Fibroblast of skin of right biceps (primary cell): ENCODE measurements at places on chromosomes 3 and 15.

DNA sequence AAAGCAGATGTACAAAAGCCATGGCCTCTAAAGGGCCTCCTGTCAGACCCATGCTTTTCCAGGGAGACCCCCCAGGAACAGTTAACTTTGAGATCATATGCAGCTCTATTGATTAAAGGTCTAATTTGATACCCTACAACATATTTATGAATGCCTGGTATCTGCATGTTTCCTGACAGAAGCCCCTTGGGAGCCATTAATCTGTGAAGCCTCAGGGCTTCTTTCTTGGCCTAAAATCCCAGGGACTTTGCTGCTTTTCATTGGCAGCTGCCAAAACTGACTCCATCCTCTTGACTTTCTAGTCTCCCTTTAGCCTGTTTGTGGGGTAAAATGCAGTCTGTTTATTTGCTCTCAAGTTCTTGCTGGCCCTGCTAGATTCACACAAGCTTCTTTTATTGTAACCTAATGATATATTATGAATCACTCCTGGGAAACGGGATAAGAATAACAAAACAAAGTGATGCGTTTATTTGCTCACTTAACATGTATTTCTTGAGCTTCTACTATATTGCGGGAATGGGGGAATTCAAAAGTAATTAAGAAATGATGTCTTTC lies 257.0 kb downstream of the LSAMP start:
- peak; percentile 35 for DNase-seq

- no peak for DNase-seq
Measured at GRCh38 chr3:169871129-169871886, 1.6 kb upstream of the LRRC31 start.

DNA sequence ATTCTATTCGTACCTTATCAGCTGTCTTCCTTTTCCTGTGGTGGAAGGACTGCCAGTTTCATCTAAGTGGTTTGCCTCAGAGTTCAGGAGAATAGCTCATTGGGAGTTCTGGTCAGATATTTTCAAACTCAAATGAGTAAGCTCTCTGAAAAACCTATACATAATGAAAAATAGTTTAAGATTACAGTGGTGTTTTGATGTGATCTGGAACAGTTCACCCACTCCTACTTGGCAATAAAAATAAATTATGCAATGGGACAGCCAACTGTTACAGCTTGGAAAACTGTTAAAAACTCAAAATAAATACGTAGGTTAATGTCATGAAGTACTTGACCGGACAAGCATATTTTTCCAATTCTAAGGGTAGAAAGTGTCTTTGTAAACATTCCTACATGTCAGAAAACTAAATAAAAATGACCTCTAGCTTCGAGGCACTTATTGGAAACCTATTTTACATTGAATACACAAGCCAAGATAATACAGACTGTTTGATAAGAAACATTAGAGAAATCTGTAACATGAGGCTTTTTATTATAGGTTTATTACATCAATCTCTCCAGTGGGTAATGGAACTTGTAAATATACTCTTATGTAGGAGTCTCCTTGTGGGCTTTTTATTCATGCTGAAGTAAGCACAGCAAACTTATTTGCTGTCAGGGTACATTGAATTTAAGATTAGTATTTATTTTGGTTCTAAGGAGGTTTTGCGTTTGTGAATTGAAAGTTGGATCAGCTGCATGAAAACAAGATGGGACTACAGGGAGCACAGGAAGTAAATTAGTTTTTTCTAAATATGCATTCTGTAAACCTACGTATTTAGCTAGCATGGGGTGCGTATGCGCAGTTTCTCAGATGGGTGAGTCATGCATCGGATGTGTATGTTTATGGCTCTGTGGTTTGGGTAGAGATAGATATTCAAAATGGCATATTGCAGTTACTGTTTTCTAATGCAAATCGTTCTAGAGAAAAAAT lies 453.1 kb downstream of the IL5RA start:
- DNase-seq: peak; percentile 24

DNA sequence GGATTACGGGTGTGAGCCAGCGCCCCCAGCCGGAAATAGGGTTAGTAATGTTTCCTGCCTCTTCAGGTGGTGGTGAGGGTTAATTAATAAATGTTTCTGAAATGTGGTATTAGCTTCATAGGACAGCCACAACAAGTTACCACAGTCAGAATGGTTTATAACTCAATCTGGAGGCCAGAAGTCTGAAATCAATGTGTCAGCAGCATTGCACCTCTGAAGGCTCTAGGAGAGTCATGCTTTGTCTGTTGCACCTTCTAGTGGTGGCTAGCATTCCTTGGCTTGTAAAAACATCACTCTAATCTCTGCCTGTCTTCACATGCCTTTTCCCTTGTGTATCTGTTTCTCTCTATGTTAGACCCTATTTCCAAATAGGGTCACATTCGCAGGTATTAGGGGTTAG lies 7.8 kb upstream of the RPSA start:
- no peak for DNase-seq

- no peak for DNase-seq
Measured at GRCh38 chr15:70459312-70459711, 304.0 kb downstream of the UACA start.

DNA sequence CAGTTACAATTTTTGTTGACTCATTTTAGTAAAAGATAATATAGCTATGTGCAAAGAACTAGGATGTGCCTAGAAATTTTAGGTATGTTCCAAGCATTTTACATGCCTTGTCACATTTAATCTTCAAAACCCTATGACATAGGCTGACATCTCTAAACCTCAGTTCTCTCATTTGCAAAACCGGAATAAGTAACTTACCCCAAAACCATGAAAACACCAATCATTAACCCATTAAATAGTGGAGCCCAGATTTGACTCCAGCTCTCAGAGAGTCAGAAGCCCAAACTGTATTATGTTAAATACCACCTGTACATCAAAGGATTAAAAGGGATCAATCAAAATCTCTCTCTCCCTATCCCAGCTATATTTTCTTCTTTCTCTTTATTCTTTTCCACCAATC lies 36.6 kb downstream of the GSK3B start:
- DNase-seq: no peak

DNA sequence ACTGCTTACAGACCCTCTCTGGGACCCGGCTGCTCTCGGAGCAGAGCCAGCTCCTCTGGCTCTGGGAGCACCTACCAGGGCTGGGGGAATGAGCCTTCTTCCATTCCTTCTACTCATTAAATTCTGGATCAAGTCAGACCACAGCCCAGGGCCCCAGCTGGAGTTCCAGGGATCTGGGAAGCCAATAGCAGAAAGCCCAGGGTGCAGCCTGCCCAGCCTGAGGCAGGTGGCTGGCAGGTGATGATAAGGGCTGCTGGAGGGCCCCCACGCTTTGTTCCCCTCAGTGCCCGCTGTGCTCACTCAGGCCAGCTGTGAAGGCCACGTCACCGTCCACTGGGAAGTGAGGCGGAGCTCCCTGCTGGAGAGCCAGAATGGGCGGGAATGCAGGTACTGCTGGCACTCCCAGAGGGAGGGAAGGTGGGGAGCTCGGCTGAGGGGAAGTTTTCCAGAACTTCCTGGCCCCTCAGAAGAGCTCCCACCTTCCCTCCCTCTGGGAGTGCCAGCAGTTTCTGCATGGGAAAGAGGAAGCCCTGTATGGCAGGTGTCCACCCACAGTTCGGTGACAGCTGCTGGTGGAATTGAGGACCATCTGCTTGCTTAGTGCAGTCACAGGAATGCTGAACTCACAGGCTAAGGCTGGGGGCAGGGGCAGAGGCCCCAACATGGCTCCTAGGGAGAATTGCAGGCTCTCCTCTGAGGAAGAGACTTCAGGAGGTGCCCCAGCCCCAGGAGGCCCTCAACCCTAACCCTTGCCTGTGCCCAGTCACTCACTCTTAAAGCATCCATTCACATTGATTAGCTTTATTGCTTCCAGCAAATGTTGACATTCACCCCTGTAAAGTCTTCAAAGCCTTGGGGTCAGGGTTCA lies 12.6 kb upstream of the RTP3 start:
- no peak for DNase-seq

- DNase-seq: peak; percentile 22
Measured at GRCh38 chr15:71385026-71385425, 269.8 kb downstream of the THSD4 start.

DNA sequence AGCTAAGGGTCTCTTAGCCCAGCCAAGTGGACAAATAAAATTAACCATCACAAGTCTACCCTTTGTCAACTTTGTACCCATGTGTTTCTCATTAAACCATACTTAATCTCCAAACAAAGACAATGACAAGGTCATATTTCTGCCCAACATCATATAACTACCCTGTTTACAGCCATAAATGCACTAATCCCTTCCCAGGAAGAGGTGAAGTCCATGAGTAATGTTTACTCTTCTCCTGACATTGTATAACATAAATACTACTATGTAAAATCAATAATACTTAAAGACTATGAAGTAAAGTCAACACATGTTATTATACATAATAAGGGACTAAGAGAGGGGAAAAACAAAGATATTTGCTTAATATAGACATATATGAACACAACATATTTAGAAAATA lies 38.5 kb upstream of the FAN1 start:
- no peak for DNase-seq

- no peak for DNase-seq
Measured at GRCh38 chr3:44411031-44411645, 66.3 kb downstream of the ZNF445 start.
